ENCODE measurements at places on chromosomes 6 and 20. TPM values are rescaled to one million over a fixed set of nuclear protein-coding genes. Genes with fewer than 3 reads are reported as not detected.

GRCh38 chr20:63686492-63687321 lies 9.7 kb upstream of the TNFRSF6B start:
- DNase-seq = peak; percentile 69

GRCh38 chr6:70164556-70164955 lies 138.3 kb downstream of the COL9A1 start:
- DNase-seq = no peak

- DNase-seq = peak; percentile 16
Observed at GRCh38 chr6:9520417-9521151, 894.3 kb downstream of the TFAP2A start.

- DNase-seq = peak; percentile 43
Observed at GRCh38 chr20:53901064-53901463, 169.3 kb downstream of the BCAS1 start.

DNA sequence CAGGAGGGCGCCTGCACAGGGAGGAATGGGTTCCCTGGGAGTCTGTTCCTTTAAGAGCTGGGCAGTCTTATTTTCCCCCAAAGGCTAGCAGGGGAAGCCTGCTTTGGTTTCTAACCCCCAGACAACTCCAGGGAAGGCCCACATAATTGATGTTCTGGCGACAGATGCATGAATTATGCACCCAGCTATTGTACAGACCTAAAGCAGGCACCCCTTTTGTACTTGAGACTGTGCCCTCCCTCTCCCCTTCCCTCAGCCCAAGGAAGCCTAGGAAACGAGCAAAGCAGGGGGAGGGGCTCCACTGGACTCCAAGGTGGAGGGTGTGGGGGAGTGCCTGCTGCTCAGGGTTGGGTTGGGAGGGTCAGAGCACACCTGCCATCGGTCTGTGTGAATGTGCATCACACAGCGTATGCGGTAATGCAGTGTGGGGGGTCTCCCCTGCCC lies 102.1 kb downstream of the KCNB1 start:
- no peak for DNase-seq

DNA sequence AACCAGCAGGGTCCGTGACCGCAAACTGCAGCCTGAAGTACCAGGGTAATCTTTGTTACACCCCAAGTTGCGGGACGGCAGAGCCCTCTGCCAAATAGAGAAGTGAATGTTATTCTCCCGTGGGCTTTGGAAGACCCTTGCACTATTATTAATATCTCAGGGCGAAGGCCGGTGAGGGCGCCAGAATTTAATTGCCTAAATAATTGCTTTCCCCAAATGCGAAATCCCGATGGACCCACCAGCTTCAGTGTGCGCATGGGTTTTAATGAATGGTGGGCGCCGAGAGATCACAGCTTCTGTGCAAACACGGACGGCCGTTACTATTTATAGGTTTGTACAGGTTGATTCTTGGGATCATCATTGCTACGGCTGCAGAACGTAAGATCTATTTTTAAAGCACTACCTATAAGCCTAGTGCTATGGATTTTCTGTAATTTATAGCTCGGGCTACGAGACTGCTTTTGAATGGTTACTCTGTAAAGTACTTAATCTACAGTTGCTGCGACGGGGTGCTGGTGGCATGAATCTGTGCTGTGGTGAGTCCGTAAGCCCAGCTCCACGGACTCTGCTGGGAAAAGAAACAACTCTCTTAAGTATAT lies 15.2 kb upstream of the PHACTR3 start:
- DNase-seq = no peak

DNA sequence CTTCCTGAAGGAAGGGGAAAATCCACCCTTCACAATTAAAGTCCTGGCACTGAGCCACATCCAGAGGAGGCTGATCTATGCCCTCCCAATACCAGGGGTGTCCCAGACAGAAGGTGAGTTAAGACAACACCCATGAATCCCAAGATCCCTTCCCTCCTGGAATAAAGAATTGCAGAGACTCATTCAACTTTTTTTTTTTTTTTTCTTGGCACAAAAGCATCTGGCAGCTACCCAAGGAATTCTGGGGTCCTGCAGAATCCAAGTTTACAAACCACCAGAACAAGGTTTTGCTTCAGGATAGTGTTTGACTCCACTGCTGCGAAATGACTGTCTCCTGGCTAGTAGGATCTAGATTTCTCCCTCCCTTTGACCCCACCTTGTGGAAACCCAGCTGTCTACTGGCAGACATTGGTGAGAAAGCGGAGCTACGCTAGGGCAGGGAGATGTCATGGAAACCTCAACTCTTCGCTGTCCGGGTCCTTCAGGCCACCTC lies 37.4 kb downstream of the JAG1 start:
- DNase-seq = no peak

DNA sequence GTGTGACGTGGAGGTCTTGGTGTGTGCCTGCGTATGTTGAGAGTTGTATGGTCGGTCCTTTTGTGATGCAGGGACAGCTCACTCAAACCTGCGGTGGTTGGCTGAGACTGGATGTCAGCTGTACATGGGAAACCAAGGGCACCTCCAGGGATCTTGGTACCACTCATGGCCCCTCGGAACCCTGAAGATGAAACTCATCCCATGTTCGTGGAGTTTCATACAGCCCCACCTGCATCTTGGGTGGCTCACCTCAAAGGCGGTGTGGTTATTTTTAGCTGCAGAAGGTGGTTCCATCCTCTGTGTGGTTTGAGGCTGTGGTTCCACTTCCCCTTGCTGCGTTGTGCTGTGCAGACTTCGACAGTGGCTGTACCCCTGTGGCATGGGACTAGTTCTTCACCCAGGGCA lies 52.6 kb upstream of the SLC22A1 start:
- no peak for DNase-seq

DNA sequence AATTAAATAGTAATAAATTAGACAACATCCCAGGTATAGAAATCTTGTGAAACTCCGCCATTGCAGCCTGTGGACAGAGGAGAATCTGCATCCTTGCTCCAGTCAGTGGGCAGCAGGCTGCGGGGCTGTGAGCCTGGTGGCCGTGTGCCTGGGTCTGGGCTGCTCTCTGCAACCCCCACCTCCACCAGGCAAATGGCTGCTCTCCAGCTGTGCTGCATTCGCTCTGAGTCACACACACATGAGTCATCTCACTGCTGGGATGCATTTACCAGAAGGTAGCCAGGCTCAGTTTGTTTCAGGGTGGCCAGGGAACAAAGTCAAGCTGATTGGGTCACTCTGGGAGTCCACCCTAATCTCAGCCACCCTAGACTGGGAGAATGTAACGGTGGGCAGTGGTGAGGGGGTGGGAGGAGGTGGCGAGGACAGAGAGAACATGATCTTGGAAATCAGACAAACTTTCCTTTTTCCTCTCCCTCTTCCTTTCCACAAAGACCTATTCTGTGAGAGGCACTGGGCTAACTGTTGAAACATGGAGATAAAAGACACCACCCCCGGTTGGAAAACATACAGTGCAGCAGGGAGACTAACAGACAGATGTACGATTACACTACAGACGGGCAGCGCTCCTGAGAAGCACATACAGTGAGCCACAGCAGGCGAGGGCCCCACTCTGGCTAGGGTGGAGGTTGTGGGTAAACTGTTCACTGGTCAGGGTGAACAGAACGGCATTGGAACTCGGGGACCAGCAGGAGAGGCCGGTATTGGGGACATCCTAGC lies 59.2 kb downstream of the TRAM2 start:
- peak; percentile 91 for DNase-seq

- DNase-seq = no peak
Observed at GRCh38 chr6:157908369-157909281, 73.0 kb upstream of the SYNJ2 start.

GRCh38 chr20:16942756-16943155 lies 194.6 kb downstream of the OTOR start:
- DNase-seq = no peak

DNA sequence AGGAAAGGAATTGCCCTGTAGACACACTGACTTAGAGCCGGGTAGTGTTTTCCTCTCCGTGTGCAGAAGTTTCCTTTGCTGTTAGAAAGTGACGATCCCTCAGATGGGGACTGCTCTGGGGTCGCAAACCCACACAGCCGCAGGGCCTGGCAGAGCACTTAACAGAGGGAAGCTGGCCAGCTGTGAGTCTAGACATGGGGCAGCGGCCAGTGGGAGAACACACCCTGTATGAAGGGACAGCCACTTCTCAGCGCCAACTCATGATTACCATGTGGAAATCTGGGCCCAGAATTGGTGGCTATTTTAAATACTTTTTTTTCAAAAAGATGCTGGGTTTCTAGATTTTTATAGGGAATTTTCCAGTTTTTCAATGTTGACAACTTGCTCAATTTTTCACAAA lies 39.4 kb downstream of the SLC9A8 start:
- DNase-seq = no peak

DNA sequence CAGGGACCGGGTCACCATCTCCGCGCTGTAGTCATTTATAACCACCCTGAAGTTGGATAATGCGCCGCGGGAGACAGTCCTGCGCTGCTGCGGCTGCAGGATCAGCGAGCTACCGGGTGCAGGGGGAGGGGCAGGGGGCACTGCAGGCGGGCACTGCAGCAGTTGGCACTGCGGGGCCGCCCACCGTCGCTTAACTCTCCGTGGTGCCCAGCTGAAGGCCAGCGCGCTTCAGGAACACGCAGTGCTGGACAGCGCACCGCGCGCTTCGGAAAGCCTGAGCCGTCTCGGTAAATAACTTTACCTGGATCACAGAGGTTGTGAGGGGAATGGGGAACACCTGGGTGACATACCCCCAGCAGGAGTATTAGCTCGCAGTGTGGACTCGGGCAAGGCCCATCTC lies 12.4 kb upstream of the LRFN2 start:
- no peak for DNase-seq

- DNase-seq = no peak
Observed at GRCh38 chr20:39142407-39143096, 180.4 kb downstream of the DHX35 start.

GRCh38 chr6:8679823-8680222 lies 244.5 kb upstream of the SLC35B3 start:
- no peak for DNase-seq

GRCh38 chr6:75882734-75883133 lies 133.7 kb downstream of the MYO6 start:
- no peak for DNase-seq

DNA sequence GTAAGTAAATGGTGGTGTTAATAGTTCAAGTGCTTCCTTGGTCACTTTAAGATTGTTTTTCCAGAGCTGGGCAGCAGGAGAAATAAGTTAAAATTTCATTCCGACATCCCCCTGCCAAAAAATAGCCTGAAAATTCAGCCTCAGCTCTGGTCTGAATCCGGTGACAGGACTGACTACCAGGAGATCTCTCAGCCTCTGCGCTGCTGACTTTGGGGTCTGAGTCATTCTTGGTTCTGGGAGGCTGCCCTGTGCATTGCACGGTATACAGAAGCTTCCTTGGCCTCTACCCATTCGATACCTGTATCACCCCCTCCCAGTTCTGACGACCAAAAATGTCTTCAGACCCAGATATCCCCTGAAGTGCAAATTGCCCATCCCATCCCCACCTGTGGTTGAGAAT lies 36.3 kb upstream of the TFAP2C start:
- no peak for DNase-seq

DNA sequence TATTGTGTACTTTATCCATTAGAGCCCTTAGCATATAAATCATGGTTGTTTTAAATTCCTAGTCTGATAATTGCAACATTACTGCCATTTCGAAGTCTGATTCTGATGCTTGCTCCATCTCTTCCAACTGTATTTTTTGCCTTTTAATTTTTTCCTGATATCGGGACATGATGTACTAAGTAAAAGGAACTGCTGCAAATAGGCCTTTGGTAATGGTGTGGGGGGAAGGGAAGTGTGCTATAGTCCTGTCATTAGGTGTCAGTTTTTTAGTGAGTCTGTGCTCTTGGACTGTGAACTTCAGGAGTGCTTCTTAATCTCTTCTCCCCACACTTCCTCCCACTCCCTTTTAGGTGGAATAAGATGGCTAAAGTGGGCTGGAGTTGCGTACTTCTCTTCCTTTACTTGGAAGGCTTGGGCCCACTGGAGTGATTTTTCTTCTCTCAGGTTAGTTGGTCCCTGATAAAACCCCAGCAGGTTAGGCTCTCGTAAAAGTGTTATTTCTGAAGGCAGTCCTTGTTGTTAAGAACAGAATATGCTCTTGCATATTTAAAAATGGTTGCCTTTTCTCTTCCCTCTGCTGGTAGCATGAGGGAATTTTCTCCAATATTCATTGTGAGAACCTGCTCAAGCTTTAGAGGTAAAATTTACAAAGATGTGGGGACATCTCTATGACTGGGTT lies 18.1 kb downstream of the STXBP5 start:
- peak; percentile 10 for DNase-seq

DNA sequence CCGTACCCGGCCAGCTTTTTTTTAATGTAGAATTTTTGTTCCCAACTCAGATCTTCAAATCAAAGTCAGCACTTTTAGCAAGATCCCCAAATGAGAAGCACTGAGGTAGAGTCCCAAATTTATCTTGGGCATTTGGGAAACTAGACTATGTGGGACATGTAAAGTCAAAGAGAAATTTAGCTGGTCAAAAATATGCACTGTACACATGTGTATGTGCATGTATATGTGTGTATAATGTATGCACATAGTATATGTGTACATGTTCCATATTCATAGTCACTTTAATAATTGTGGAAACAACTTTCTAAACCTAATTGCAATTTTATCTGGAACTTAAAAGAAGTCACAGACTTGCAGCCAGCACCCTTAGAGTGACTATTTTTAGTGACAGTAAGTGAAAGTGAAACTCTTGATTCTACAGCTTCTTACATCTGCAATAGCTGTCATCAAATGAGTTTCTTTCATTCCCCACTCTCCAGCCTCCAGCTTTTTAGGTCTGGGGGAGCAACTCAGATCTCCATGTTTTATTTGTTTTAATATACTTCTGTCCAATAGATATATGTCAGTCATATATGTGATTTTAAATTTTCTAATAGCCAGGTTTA lies 53.6 kb downstream of the CDC40 start:
- no peak for DNase-seq

- no peak for DNase-seq
Observed at GRCh38 chr6:145798530-145798929, 16.1 kb downstream of the FBXO30 start.

Gene MPIG6B
- polyA plus RNA-seq = not detected

Gene ADGRB3
- not detected for polyA plus RNA-seq

Gene GSTA3
- polyA plus RNA-seq = not detected

Gene RNF39
- 0.07 TPM for polyA plus RNA-seq

Gene LY86
- polyA plus RNA-seq = not detected

Gene OLIG3
- polyA plus RNA-seq = not detected

Gene SEMG1
- not detected for polyA plus RNA-seq

Gene UNC93A
- not detected for polyA plus RNA-seq

Gene OXT
- polyA plus RNA-seq = not detected

Gene CLPSL1
- polyA plus RNA-seq = not detected

Gene TRIM10
- polyA plus RNA-seq = 0.03 TPM

Gene CCHCR1
- polyA plus RNA-seq = 15.3 TPM

Gene PERP
- 53.2 TPM for polyA plus RNA-seq

All from A549 (cell line).